ENCODE measurements at places on chromosomes 7 and 10.
A peak's percentile ranks its signal among the peaks of the same experiment; 100 is the strongest.

GRCh38 chr7:106841896-106842390 is 23.1 kb upstream of the PIK3CG start:
- no peaks in the 10 kb centered on the region for H3K27me3 ChIP-seq
- H3K27ac ChIP-seq = peak overlapping the region; percentile 34
- no peak for DNase-seq
- no peak overlapping the region for H3K4me3 ChIP-seq
- no peaks in the 10 kb centered on the region for H3K4me1 ChIP-seq
- H3K36me3 ChIP-seq = no peaks in the 10 kb centered on the region

DNA sequence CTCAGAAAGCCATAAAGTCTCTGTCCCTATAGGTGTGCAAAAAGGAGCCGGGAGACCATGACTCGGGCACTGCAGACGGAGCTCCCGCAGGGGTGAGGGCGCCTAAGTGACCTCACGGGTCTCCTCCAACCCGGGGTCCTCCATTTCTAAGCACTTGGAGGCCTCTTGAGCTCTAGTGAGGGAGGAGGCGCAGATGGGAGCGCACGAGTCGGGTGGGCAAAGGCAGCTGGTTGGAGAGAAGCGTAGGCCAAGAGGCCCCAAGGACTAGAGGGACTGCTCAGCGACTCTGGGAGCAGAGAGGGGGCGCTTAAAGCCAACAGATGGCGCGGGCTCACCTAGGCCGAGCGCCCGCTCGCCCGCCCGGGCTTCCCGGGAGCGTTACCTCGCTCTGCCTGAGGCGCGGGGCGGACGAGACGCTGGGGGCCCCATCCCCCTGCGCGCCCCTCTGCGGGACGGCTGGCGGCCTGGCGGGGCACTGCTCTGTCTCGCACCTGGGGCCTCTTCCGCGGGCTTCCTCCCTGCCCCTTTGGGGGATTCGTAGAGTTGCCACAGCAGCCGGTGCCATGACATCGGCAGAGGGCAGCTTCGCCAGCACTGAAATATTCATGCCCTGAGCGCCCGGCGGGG is 523 bp upstream of the CDH23 start:
- H3K4me1 ChIP-seq = peaks cover 15% of the 10 kb centered on the region
- H3K4me3 ChIP-seq = peak overlapping the region; percentile 71
- no peaks in the 10 kb centered on the region for H3K36me3 ChIP-seq
- DNase-seq = no peak
- H3K27ac ChIP-seq = no peak overlapping the region
- peaks cover 79% of the 10 kb centered on the region for H3K27me3 ChIP-seq

DNA sequence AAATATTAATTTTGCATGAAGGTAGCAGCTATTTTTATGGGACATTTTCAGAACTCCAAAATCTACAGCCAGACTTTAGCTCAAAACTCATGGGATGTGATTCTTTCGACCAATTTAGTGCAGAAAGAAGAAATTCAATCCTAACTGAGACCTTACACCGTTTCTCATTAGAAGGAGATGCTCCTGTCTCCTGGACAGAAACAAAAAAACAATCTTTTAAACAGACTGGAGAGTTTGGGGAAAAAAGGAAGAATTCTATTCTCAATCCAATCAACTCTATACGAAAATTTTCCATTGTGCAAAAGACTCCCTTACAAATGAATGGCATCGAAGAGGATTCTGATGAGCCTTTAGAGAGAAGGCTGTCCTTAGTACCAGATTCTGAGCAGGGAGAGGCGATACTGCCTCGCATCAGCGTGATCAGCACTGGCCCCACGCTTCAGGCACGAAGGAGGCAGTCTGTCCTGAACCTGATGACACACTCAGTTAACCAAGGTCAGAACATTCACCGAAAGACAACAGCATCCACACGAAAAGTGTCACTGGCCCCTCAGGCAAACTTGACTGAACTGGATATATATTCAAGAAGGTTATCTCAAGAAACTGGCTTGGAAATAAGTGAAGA is 112.3 kb downstream of the CFTR start:
- H3K27me3 ChIP-seq = no peaks in the 10 kb centered on the region
- no peaks in the 10 kb centered on the region for H3K4me1 ChIP-seq
- no peak for DNase-seq
- H3K27ac ChIP-seq = no peak overlapping the region
- no peaks in the 10 kb centered on the region for H3K36me3 ChIP-seq

GRCh38 chr7:21028599-21028998 is 241.9 kb upstream of the SP8 start:
- H3K36me3 ChIP-seq = peaks cover under 1% of the 10 kb centered on the region
- H3K27me3 ChIP-seq = peaks cover 1% of the 10 kb centered on the region
- DNase-seq = no peak
- no peak overlapping the region for H3K27ac ChIP-seq
- no peak overlapping the region for H3K4me3 ChIP-seq

GRCh38 chr10:76195654-76196390 is 764.4 kb downstream of the LRMDA start:
- no peaks in the 10 kb centered on the region for H3K4me1 ChIP-seq
- H3K27ac ChIP-seq = no peak overlapping the region
- H3K4me3 ChIP-seq = no peak overlapping the region
- no peaks in the 10 kb centered on the region for H3K36me3 ChIP-seq
- no peaks in the 10 kb centered on the region for H3K27me3 ChIP-seq

DNA sequence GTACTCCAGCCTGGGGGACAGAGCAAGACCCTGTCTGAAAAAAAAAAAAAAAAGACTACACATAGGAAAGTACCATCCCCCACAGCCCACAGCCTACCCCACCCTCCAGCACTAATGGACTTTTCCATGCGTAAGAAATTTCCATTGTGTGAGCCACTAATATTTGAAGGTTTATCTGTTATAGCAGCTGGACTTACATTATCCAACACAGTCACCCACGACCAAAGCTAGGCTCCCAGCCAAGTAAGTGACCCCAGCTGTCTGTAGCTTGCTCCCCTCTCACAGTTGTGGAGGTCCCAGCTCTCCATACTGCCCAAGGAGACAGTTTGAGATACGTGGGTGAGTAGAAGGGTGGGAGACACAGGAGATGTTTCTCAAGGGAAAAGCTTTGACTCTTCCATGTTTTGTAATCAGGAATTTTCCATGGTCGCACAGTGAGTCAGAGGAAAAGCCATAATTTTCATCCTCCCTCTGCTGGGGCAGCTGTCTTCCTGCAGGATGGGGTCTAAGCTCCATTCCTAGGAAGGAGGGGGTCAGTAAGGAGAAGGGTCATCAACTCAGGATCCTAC is 57.4 kb downstream of the CAV1 start:
- H3K4me3 ChIP-seq = no peak overlapping the region
- no peaks in the 10 kb centered on the region for H3K36me3 ChIP-seq
- H3K4me1 ChIP-seq = peaks cover 12% of the 10 kb centered on the region
- no peak for DNase-seq
- H3K27me3 ChIP-seq = no peaks in the 10 kb centered on the region

- no peaks in the 10 kb centered on the region for H3K36me3 ChIP-seq
- H3K4me1 ChIP-seq = no peaks in the 10 kb centered on the region
- no peak overlapping the region for H3K4me3 ChIP-seq
- no peak overlapping the region for H3K27ac ChIP-seq
Observed at GRCh38 chr10:9009505-9009904, 955.0 kb downstream of the GATA3 start.

- H3K27me3 ChIP-seq = no peaks in the 10 kb centered on the region
- DNase-seq = no peak
- H3K36me3 ChIP-seq = peaks cover 26% of the 10 kb centered on the region
- H3K4me3 ChIP-seq = no peak overlapping the region
Observed at GRCh38 chr10:29469481-29470354, 165.1 kb downstream of the SVIL start.

DNA sequence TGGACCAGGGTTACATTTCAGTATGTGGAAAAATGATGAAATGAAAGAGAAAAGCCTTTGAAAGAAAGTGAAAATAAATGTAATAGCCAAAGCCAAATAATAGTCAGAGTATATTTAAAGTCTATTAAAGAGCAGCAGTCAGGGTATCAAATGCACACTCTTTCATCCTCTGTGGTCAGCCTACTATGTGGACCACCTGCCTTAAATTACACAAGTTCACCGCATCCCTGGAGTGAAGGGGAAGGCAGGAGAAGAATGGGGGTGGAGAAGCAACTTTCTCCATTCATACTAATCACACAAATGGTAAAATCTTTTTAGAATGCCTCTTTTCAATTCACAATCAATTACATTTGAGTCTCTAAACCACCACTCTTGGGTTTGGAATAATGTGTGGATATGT is 16.0 kb downstream of the TWIST1 start:
- peaks cover 23% of the 10 kb centered on the region for H3K27me3 ChIP-seq
- no peak overlapping the region for H3K27ac ChIP-seq
- H3K4me1 ChIP-seq = no peaks in the 10 kb centered on the region

DNA sequence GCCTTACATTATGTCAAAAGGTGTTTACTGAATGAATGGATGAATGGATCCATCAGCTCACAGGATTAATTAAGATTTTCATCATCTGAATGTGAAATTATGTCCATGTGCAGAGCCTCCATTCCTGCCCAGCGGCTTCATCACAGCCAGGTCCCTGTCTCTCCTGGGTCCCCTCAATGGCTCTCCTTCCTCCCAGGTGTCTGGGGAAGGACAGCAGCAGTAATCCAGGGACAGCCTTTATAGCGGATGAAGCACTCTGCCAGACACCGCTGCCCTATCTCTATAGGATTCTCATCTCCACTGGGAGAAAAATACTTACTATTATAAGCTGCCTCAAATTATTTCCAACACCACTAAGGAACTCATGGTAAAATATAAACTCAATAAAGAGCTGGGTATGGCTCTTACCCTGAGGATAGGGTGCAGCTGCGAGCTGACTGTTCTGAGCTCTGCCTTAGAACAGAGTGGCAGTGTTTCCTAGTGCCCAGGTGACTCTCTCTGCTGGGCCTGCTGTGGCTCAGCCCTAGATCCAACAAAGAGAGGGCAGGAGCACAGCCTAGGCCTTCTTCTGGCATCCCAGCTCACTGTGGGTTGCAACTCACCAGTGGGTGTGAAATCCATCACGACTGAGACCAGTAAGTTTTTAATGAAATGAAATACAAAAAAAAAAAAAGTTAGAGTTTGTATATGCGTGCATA is 38.3 kb downstream of the GPRIN2 start:
- no peak for DNase-seq
- H3K4me3 ChIP-seq = no peak overlapping the region
- no peaks in the 10 kb centered on the region for H3K4me1 ChIP-seq
- no peaks in the 10 kb centered on the region for H3K36me3 ChIP-seq

DNA sequence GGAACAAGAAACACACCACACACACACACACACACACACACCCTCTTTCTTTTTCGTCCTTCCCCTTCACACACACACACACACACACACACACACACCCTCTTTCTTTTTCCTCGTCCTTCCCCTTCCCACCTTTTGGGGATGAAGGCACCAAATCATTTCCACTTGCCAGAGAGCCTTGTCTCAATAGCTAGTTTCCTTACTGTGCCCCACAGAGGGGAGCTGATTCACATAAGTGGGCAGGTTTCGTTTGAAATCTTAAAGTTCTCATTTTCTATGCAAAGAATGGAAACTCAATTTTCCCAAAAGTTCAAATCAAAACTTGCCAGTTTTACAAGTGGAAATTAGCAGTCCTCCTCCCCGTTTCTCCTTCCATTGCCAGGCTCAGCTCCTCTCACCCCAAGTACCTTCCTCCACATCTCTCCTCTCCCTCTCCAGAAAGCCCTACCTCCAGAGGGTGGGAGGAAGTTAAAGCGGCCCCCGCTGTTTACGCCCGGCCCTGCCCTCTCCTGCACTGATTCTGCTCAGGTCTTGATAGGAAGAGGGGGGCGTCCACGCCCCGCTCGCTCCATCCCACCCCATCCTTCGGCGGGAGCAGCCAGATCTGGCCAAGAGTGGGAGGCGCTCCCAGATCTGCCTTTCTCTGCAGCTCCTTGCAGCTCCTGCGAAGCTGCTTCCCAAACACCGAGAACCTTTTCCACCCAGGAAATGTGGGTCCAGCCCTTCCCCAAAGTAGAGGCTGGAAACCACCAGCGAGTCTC is 1.3 kb downstream of the CTTNBP2 start:
- DNase-seq = no peak
- H3K27me3 ChIP-seq = peaks cover 43% of the 10 kb centered on the region
- H3K27ac ChIP-seq = no peak overlapping the region
- peaks cover 5% of the 10 kb centered on the region for H3K4me1 ChIP-seq
- H3K4me3 ChIP-seq = no peak overlapping the region
- no peaks in the 10 kb centered on the region for H3K36me3 ChIP-seq

DNA sequence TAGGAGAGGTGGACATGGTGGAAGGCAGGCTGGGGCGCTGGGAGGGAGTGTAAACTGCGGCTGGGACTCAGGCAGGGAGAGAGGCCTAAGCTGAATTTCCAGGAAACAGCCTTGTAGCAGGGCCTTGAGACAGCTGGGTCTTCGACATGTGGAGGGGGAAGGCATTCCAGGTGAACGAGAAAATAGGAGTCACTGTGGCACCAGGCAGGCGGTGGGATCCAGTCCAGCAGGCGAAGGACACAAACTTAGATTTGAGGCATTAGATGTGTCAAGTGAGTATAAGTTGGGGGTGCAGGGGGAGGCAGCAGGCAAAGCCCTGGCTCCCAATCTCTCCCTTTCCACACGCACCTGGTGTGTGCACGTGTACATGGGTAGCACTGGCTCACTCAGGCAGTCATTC is 105.3 kb downstream of the PTPN20 start:
- peaks cover 7% of the 10 kb centered on the region for H3K27me3 ChIP-seq
- no peaks in the 10 kb centered on the region for H3K4me1 ChIP-seq
- no peak overlapping the region for H3K27ac ChIP-seq
- H3K4me3 ChIP-seq = no peak overlapping the region
- no peak for DNase-seq
- no peaks in the 10 kb centered on the region for H3K36me3 ChIP-seq

DNA sequence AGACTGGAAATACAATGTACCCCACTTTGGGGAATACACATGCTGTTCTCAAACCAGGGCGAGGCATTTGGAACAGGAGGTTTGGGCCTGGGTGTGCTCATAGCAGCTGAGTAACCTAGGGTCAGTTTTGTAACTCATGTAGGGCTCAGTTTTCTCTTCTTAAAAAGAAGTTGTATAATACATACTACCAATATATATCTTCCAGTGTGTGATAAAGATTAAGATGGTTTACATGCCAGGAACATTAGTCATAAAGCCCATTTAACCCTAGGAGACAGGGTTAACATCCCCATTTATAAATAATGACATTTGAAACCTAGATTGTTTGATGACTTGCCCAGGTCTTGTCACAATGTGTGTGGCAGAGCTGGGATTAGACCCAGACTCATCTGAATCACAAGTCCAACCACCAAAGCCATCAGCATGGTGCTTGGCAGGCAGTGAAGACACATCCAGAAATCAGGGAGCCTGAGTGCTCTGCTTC is 6.0 kb downstream of the AKR1B10 start:
- H3K27ac ChIP-seq = no peak overlapping the region
- H3K36me3 ChIP-seq = no peaks in the 10 kb centered on the region
- peaks cover 69% of the 10 kb centered on the region for H3K27me3 ChIP-seq
- H3K4me3 ChIP-seq = no peak overlapping the region
